ENCODE measurements at places on chromosomes 16 and 17.

DNA sequence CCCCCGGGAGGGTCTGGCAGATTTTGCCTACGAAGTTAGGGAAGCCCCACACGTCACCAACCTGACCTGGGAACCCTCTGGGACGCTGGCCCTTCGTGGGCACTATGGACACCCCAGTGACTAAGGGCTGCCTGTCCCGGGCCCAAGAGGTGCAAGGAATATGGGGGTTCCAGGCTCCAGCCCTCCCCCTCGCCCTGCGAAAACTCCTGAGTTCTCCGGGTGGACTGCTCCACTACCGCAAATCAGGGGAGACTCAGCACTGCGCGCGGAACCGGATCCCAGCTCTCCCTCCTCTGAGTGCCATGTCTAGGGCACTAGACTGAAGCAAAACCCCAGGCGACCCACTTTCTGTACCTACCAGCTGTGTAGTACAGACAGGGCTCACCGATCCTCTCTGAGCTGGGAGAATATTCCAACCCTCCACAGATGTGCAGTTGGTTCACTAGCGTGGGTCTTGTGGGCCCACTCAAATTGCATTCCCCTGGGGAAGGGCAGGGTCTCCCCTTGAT is at the start of gene ARL5C:
Gene ARL5C, minus strand, starts transcription at position 321 of the 509 bp plus-strand sequence. CDS start 401 bp downstream, outside the sequence.
- no peak for DNase-seq

DNA sequence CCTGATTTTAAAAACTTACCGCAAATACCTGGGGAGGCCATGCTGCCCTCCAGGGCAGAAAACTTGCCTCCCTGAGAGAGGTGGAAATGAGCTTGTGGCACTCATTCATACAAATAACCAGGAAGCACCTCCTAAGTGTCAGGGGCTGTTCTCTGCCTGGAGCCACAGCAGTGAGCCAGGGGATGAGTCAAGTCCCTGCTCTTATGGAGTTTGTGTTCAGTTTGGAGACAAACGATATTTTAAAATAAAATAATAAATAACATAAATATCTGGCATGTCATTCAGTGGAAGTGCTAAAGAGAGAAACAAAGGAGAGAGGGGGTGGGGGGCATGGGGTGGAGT is 313.8 kb downstream of the C16orf95 start:
- no peak for DNase-seq

- DNase-seq = no peak
Observed at GRCh38 chr16:8184854-8185253, 405.5 kb downstream of the TMEM114 start.

DNA sequence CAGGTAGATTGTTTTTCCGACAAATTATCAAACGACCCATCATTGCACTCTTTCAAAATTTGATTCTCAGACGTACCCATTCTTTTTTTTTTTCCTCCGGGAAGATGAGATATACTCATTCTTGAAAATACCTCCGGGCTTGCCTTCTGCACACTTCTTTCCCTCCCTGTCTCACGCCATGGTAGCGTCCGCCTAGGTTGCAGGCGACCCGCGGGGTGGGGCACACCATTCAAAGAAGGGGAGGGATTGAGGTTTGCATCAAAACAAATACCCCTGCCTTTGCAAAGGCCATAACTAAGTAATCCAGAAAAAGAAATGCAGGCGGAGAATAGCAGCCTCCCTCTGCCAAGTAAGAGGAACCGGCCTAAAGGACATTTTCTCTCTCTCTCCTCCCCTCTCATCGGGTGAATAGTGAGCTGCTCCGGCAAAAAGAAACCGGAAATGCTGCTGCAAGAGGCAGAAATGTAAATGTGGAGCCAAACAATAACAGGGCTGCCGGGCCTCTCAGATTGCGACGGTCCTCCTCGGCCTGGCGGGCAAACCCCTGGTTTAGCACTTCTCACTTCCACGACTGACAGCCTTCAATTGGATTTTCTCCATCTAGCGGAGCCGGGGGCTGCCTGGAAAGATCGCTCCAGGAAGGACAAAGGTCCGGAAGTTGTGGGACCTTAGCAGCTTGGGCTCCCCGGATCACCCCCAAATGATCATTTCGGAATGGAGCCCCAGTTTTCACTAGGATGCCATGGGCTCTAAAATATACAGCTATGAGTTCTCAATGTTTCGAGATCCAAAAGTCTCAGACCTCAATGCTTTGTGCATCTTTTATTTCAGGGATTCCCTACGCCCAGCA is 843 bp downstream of the TP53 start:
- DNase-seq = peak; percentile 82

DNA sequence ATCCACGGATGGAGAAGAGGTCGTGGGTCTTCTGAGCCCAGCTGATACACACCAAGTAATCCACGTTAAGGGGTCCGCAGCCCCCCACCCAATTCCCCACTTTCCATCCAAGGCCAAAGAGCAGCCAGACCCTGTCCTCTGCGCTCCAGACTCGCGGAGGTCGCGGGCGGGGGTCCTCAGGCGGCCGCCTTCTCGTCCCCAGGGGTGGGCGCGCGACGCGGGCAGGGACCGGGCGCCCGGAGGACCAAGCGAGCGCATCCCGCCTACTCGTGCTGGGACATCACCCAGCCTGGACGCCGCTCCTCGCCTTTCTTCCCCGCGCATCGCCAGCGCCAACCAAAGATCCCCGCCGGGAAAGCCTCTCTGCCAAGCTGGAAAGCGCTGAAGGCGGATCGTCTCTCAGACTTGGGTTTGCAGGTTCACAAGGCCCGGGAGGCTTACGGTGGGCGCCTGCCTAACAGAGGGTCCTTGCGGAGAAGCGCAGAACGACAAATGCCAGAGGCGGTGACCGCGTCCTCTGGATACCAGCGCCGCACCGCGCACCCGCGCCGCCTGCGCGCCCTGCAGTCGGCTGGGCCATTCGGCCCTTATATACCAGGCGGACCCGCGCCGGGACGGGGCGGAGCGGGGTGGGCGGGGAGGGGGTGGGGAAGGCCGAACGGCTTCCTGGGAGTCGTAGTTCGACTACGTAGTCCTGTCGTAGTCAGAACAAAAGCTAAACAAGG is 471.6 kb downstream of the SOX9 start:
- peak; percentile 85 for DNase-seq

DNA sequence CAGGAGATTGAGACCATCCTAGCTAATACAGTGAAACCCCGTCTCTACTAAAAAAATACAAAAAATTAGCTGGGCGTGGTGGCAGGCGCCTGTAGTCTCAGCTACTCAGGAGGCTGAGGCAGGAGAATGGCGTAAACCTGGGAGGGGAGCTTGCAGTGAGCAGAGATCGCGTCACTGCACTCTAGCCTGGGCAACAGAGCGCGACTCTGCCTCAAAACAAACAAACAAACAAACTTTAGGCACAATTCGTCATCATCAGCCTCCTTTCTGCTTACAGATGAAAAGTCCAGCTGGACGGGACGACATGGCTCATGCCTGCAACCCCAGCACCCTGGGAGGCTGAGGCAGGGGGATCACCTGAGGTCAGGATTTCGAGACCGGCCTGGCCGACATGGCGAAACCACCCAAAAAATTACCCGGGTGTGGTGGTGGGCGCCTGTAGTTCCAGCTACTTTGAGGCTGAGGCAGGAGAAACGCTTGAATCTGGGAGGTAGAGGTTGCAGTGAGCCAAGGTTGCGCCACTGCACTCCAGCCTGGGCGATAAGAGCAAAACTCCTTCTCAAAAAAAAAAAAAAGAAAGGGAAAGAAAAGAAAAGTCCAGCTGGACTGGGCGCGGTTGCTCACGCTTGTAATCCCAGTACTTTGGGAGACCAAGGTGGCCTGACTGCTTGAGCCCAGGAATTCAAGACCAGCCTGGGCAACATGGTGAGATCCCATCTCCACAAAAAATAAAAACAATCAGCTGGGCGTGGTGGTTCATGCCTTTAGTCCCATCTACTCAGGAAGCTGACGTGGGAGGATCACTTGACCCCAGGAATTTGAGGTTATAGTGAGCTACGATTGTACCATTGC is 1.5 kb upstream of the SPIRE2 start:
- DNase-seq = no peak

- DNase-seq = no peak
Observed at GRCh38 chr17:61488878-61489718, 36.9 kb downstream of the TBX4 start.

DNA sequence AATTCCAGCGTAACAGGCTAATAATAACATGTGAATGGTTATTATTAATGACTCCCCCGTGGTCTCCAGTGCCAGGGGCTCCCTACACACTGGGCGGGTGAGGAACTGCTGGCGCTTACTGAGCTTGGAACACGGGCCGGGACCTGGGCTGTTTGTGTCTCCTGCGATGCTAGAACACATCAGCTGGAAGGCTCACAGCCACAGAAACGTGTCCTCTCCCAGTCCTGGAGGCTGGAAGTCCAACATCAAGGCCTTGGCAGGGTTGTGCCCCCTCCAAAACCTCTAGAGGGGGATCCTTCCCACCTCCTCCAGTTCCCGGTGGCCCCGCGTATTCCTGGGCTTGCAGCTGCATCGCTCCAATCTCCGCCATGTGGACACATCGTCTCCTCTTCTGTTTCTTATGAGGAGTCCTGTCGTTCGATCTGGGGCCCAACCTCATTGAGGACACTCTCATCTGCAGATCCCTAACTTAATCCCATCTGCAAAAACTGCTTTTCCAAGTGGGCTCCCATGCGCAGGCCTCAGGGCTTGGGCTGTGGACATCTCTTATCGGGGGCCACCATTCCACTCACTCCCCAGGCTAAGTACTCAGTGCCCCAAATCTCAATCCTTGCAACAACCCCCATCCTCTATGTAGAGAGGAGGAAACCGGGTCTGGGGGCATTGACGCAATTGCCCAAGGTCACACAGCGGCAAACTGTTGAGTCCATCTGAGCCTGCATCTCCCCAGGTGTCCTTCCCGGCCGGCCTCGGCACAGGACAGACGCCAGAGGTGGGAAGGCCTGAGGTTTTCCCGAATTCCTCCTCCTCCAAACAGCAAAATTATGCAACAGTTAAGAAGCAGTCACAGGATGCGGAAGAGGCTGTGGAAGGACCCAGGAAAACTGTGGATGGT is 193.9 kb downstream of the IRF8 start:
- no peak for DNase-seq

GRCh38 chr17:17886726-17887125 is 49.9 kb upstream of the SREBF1 start:
- no peak for DNase-seq

Data from activated CD4-positive, alpha-beta memory T cell treated with anti-CD3 and anti-CD28 coated beads, Interleukin-2, amount 10 ng/mL, durations not matched to agents 7 days and 5 days (primary cell).